ENCODE measurements at places on chromosomes 11 and 22.

- DNase-seq: no peak
These were observed 418.7 kb upstream of the ANO5 start for GRCh38 chr11:21774212-21774611.

GRCh38 chr11:128921793-128922192, 20.9 kb downstream of the TP53AIP1 start:
- no peak for DNase-seq

- no peak for DNase-seq
These were observed 843 bp downstream of the OR56B1 start for GRCh38 chr11:5737091-5737490.

- no peak for DNase-seq
These were observed 7.4 kb downstream of the CCDC34 start for GRCh38 chr11:27355575-27356104.

GRCh38 chr11:7384691-7385090, 100.6 kb upstream of the OLFML1 start:
- no peak for DNase-seq

- no peak for DNase-seq
These were observed 2113.1 kb upstream of the RAG2 start for GRCh38 chr11:38711110-38711509.

DNA sequence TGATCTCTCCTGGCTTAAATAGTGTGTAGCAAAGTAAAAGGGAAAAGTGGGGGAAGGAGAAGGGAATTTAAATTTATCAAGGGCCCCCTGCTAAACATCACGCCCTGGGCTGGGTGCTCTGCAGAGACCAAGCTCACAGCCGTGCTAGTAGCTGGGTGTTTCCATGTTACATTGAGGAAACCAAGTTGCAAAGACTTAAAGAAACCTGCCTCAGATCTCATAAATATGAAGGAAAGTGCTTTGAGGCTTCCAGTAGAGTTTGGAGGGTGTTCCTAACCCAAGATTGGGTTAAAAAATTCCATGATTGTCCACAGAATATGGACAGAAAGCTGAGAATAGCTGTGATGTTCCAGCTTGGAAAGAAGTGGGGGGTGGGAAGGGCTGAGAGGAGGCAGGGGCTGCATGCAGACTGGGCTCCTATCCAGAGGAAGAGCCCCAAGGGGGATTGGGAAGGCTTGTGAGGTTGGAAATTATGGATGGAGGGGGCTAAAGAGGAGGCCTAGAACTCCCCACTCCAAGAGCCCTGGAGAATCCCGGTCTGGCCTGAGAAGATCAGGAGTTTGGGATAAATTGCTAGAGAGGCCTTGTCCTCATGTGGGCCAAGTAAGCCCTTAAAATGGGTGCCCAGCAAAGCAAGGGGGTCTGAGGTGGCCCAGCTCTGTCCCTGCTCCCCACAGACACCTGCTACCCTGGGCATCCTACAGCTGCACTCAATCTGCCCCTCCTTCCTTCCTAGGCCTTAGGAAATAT, 25.0 kb upstream of the OAF start:
- no peak for DNase-seq

GRCh38 chr11:26158251-26158650, 173.7 kb upstream of the ANO3 start:
- no peak for DNase-seq

GRCh38 chr11:134539285-134539684, 127.2 kb upstream of the B3GAT1 start:
- DNase-seq: no peak

DNA sequence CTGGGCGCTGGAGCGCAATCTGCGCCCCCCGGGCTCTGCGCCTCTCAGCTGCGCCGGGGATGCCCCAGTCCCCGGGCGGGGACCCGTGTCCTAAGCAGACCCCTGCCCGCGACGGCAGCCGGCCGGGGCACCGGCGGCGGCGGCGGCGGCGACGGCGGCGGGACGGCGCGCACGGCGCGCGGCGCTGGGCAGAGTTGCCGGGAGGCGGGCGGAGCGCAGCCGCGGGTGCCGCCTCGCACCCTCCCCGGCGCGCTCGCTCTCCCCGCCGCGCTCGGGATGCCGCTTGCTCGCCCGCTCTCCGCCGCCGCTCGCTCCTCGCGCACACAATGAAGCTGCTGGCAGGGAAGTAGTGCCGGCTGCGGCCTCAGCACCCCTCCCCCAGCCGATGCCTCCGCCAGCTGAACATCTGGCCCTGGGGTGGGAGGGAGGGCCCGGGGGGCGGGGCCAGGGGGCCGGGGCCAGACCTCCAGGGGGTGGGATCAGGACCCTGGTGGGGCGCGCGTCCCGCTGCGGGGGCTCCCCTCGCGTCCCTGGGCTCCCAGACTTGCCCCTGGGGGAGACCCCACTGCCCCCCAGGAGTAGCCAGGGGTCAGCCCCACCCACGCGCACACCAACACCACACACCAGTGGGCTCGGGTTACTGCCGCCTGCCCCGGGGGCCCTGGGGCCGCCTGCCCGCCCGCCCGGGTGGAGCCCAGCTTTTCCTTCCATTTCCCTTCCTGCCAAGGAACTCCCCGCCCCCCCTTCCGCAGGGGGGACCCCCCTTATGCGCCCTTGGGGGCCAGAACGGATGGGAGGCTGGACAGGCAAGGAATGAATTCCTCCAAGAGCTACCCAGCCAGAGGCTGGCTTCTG, at the start of gene RCOR2:
Gene RCOR2 (minus strand): TSS at position 328 of the 855 bp plus-strand sequence. CDS start 708 bp downstream, outside the sequence.
- peak; percentile 75 for DNase-seq

- DNase-seq: no peak
These were observed 500.8 kb downstream of the INSC start for GRCh38 chr11:15615398-15616096.

DNA sequence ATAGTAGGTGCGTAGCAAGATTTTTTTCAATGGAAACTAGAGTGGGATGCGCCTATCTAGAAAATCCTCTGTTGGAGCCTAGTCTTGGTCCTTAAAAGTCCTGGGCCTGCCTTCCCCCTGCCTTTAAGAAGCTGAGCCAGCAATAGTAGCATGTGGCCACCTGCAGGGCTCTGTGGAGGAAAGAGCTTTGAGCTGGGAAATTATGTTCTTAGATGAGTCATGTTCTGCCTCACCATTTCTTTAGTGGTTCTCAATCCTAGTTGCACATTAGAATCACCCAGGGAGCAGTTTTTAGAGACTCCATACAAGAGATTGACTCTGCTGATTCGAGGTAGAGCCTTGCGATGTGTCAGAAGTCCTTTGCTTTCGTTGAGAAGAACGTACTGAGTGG, 133.5 kb downstream of the COMMD9 start:
- DNase-seq: no peak

DNA sequence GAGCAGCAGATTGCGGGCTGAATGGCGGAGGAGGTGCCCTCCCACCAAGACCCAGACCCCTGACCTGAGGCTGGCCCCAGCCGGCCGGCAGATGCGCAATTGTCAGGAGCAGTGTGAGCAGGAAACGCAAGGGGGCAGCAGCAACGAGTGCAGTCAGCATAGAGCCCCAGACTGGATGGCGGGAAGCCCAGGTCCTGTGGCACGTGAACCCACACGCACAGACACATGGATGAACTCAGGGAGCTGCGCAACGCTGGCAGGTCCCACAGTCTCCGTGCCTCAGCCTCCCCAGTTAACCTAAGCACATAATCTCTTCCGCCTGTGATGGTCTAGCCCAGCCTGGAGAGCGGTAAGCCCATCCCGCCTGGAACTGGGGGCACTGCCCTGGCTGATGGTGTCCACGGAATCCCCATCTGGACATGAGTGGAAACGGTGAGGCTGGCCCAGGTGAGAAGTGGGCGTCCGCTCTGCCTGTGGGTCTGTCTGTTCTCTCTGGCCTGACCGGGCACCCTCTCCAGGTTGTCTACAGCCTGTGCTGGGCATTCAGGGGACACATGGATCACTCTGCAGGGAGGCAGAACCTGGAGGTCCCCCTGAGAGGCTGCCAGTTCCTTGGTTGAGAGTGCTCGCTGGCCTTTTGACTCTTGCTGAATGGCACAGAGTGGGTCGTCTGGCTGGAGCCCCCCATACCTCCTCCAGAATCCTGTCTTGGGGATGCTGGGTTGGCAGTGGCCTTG, 626 bp upstream of the TBX10 start:
- peak; percentile 31 for DNase-seq

GRCh38 chr11:66686100-66686785, 8.6 kb upstream of the RBM4B start:
- no peak for DNase-seq

GRCh38 chr11:108302121-108302785, 79.4 kb downstream of the ATM start:
- DNase-seq: no peak

DNA sequence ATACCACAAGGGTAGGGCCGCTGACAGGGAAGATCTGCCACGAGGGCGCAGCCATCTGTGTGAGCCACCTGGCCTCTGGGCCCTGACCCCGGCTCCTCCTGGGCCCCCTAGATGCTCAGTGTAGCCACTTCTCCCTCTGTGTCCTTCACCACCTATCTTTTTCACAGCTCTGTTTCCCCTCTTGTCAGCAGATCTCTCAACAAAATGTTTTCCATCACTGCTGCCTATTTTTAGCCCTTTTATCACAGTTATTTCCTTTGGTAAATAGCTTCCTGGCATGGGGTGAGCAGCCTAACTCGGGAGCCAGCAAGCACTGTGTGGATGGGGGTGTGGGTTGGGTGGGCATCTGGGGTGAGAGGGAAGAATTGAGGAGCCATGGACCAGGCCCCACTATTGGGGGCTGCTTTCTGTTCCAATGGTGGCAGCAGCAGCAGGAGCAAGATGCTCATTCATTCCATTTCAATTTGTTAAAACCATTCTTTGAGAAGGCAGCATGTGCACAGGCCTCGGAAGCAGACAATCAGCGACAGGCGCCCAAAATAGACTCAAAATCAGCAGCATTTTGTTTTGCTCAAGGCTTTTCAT, 135.2 kb upstream of the NAV2 start:
- no peak for DNase-seq

GRCh38 chr11:41065432-41065831, 394.0 kb downstream of the LRRC4C start:
- no peak for DNase-seq

GRCh38 chr22:35818897-35819296, 101.2 kb downstream of the APOL5 start:
- DNase-seq: no peak

- DNase-seq: no peak
These were observed 266.7 kb upstream of the B3GAT1 start for GRCh38 chr11:134678744-134679143.

- DNase-seq: no peak
These were observed 140.0 kb downstream of the SWAP70 start for GRCh38 chr11:9803685-9804418.

DNA sequence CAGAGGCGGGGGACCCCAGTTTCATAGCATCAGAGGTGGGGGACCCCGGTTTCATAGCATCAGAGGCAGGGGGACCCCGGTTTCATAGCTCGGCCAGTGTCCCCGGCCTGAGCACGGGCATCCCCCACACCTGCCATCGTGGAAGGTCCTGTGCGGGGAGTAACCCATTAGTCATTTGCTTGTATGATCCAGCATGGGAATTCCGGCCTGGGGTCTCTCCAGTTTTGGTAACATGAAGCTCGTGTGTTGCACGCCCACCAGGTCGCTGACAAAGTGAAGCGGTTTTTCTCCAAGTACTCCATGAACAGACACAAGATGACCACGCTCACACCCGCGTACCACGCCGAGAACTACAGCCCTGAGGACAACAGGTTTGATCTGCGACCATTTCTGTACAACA, 29.0 kb upstream of the KRTAP5-7 start:
- no peak for DNase-seq

DNA sequence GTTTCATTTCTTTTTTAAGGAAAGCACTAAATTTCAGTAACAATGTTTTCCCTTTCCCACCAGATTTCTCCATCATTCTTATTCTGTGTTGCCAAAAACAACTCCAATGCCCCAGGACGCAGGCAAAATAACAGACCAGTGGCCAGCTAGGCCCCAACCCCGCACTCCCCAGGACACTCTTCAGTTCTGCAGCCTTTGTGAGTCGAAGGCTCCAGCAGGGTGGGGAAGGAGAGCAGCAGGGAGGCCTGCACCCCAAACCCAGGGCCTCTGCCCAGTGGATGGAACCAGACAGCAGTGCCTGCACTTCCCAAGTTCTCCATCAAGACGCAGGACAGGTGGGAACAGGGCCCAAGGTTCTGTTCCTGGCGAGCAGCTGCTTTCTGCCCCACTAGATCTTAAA, 34.4 kb downstream of the PPP2R1B start:
- DNase-seq: no peak

DNA sequence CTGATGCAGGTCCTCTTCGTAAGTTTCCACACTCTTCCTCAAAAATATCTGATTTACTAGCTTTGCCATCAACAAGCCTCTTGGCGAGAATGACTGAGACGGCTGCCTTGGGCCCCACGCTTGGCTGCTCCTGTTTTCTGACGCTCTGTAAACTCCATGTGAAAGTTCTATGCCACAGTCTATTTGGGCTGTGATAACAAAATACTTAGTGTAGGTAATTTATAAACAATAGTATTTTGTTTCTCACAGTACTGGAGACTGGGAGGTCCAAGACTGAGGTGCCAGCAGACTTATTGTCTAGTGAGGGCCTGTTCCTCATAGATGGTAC, 123.2 kb upstream of the SORL1-AS1 start:
- no peak for DNase-seq

- peak; percentile 80 for DNase-seq
These were observed at the start of gene LRRC10B for GRCh38 chr11:61507962-61508861. Gene LRRC10B, plus strand, starts transcription at chr11:61508749. Its CDS starts 250 bp downstream, at chr11:61508999.

DNA sequence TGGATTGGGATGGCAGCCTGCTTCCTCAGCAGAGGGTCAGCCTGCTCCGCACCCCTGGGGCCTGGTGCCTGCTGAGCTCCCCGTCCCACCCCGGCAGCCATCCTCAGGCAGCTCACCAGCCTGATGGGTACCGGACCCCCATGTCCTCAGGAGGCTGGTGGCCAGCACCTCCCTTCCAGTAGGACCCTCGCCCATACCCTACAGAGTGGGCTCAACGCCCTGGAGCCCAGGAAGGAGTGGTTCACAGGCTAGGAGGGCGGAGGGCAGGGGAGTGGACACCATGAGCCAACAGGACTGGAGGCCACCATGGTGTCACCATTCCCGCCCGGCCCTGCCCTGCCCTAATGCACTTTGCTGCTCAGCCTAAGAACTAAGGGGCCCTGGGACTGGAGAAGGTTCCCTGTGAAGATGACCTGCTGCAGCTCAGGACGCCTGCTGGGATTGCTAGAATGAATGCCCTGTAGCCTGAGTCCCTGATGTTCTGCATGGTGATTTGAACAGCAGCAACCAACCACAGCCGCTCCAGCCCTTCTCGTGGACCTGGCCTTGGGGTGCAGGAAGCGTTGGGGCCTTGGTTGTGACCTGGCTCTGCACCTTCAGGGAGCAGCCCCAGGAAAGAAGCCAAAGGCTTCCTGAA, 1080.8 kb downstream of the BRD1 start:
- DNase-seq: no peak
